H54 (cell line): ENCODE measurements at places on chromosomes 2 and 18.

- peak; percentile 30 for DNase-seq
These were observed 175.1 kb downstream of the GALNT1 start for GRCh38 chr18:35756506-35757117.

DNA sequence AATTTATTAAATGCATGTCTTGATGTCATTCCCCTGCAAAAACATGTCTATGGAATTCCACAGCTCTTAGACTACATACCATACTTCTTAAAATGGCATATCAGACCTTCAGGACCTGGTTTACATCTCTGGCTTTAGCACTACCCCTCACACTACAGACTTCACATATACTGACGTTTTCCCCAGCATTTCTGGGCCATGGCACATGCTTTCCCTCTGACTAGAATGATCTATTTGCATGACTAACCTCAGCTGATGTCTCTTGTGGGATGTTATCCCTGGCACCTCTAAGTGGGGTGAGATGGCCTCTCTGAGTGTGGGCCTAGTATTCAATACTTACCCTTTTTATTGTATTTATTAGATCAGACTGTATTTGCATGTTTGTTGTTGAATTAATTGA, 381.6 kb downstream of the ERBB4 start:
- DNase-seq = no peak

GRCh38 chr2:198042189-198042588, 237.8 kb downstream of the PLCL1 start:
- DNase-seq = no peak

- no peak for DNase-seq
These were observed 326.7 kb downstream of the METTL4 start for GRCh38 chr18:2244641-2245040.

- no peak for DNase-seq
These were observed 121.1 kb upstream of the TEX51 start for GRCh38 chr2:126777620-126777978.

DNA sequence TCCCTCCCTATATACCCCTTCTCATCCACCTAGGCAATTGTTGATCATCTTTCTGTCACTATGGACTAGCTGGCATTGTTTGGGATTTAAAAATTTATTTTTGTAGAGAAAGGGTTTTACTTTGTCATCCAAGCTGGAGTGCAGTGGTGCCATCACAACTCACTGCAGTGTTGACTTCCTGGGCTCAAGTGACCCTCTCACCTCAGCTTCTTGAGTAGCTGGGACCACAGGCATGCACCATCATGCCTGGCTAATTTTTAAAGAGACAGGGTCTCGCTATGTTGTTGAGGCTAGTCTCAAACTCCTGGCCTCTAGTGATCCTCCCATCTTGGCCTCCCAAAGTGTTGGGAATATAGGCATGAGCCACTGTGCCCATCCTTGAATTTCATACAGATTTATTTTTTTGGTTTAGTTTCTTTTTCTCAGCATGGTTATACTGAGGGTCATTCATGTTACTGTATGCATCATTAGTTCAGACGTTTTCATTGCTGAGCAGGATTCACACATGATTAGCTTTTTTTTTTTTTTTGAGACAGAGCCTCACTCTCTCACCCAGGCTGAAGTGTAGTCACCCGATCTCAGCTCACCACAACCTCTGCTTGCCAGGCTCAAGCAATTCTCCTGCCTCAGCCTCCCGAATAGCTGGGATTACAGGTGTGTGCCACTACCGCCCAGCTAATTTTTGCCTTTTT, 8.6 kb upstream of the PCARE start:
- DNase-seq = no peak

DNA sequence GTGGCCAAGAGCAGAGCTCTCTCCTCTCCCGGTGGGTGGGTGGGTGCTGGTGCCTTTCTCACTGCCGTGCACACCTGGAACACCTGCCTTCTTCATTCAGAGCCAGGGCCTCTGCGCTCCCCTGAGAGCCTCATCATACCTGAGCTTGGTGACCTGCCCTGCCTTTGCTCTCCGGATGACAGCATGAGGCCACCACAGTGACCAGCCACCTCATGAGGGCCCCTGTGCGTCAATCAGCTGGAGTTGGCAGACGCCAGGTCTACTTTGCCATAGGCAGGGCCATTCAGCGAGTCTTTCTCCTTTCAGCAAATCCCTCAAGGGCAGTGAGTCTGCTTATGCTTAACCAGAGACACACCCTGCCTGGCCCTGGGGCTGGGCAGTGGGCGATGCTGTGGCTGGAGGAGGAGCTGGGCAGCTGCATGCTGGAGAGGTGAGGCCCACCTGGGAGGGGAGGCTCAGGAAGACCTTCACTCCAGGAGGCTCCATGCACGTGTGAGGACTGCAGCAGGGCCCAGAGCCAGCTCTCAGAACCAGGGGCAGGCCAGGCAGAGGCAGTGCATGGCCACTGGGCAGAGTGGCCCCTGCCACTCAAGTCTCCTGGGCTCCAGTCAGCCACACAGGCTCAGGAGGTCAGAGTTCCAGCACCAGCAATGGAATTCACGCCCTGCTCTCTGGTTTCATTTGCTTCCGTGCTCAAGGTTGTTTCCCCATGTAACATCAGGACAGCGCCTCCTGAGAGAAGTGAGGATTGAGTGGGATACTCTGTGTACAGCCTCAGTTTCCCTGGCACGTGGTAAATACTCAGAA, 417.5 kb upstream of the MYT1L start:
- DNase-seq = no peak

- no peak for DNase-seq
These were observed 297.2 kb downstream of the NDUFA10 start for GRCh38 chr2:239727776-239728600.

GRCh38 chr2:124877141-124877577, 852.1 kb downstream of the CNTNAP5 start:
- no peak for DNase-seq

- no peak for DNase-seq
These were observed 81.6 kb downstream of the DDX1 start for GRCh38 chr2:15672961-15673918.

DNA sequence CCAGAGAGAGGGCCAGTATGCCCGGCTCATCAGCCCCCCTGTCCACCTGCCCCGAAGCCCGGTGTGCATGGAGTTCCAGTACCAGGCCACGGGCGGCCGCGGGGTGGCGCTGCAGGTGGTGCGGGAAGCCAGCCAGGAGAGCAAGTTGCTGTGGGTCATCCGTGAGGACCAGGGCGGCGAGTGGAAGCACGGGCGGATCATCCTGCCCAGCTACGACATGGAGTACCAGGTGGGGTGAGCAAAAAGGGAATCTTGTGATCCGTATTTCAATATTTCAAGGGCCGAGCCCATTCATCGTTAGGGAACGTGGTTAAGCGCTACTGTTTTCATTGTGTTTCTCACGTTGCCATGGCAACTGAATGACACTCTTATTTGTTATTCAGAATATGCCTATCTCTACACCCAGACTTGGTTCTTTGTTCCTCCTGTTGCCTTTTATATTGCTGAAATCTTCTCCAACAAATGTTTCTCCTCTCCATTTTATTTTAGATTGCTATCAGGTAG, 81.5 kb downstream of the NRP2 start:
- DNase-seq = no peak

DNA sequence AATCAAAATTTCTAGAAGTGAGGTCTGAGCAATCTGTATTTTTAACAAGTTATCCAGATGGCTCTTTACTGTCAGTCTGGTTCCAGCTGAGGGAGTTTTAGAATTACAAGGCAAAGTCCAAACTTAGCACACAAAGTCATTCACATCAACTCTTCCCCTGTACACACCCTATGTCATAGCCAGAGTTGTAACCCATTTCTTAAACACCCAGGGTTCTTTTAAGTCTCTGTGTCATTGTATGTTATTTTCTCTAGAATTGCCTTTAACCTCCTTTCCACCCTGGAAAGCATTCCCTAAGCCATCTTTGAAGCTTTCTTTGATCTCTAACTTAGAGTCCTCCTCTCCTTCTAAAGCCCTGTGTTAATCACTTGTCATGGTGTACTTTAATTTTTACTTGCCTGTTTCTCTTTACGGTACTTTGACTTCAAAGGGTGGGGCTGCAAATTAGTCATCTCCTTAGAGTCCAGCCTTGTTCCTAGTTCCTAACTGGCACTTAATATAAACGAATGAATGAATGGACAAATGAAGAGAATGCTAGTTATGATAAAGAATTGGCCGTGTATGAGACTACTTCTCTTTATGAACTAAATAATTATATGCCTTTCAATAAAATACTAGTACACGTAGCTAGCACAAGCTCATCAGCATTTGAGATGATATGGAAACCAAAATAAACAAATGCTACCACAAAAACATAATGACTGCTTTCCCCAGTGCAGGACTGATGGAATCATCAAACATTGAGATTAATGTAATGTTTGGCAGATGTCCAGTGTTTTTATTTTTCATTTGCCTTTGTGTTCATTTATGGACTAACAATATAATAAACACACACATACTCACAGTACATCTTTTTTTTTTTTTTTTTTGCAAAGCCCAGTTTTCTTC, 11.9 kb upstream of the ACTR3 start:
- DNase-seq = no peak

- DNase-seq = no peak
These were observed 759.4 kb downstream of the CBLN2 start for GRCh38 chr18:71784777-71785176.

GRCh38 chr2:101984656-101985055, 7.1 kb upstream of the IL1R2 start:
- no peak for DNase-seq

DNA sequence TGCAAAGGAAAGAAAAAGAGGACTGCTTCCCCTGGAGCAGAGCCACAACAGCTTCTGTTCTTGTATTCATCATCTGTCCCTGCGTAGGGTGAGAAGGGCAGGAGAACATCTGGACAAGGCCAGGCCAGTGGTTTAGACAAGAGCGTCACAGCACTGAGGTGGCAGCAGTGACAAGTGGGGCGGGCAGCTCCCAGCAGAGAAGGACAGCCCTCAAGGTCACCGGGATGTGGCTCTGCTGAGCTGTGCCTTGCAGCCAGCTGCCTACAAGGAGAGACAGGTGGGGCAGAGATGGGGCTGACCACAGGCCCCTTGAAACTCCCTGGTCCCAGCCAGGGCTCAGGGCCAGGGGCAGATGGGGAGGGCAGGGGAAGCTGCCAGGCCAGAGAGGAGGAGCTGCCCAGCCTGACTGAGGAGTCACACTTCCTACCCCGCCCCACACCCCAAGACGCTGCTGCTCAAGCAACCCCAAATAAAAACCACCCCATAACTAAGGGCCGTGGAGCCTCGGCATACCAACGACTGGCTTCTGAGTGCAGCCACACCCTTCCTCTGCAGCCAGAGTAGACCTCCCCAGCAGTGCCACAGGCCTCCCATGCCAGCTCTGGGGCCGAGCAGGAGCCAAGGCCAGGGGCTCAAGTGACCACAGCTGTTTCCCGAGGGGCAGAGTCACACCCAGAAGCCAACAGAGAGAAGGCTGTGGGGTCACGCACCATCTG, 5.4 kb downstream of the RAB11FIP5 start:
- peak; percentile 83 for DNase-seq

- DNase-seq = no peak
These were observed 29.2 kb downstream of the DYTN start for GRCh38 chr2:206688990-206689389.

DNA sequence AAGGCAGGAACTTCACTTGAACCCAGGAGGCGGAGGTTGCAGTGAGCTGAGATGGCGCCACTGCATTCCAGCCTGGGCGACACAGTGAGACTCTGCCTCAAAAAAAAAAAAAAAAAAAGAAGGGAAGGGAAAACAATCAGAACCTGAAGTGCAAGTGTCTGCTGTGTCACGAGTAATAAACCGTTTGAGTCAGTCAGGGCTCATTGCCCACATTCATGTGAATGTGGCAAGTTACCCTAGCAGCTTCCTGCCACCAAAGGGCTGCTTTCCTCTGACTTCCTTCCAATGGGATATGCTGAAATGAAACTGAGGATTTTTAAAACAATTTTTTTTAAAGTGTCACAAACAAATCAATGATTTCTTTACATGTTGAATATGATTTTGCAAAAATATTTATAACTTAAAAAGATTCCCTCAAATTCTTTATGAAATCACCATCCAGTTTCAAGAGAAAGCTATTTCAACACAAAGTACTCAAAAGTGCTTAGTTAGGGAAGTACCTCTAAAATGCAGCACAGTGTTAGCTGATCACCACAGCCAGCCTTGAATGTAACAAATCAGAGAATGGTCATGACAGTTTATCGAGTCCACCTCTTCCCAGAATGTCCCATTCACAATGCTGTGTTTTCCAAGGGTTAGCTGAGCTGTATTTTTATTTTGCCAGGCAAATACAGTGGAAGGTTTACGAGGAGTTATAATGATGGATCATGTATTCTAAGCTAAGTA, 36.4 kb downstream of the WDSUB1 start:
- peak; percentile 52 for DNase-seq

- DNase-seq = no peak
These were observed 25.6 kb downstream of the SERTAD2 start for GRCh38 chr2:64627860-64628841.

DNA sequence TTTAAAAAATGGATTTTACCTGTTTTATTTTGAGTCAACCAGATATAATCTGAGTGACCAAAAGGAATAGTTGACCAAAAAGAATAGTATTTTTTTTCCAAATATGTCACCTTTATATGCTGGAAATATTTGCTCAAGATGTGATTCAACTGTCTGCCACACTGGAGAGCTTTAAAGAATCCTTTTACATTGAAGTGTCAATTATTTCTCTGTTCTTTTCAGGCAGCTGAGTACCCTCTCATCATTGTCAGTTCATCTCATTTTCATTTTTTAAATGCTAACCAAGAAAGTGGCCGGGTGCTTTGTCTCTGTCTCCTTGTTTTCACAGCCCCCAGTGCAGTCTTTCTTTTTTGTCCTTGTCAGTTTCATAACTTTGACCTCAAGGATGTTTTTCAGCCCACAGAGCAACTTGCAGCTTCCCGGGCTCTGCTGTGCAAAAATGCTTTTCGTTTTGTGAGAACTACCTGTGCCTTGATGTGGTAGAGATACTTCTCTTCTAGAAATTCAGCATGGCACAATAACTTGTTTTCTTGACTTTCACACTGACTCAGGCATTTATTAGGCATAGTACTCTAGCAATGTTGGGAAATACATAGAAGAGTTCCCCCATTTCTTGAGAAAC, 23.4 kb upstream of the CERS6 start:
- no peak for DNase-seq

- no peak for DNase-seq
These were observed 266.4 kb upstream of the ETAA1 start for GRCh38 chr2:67130531-67131256.

DNA sequence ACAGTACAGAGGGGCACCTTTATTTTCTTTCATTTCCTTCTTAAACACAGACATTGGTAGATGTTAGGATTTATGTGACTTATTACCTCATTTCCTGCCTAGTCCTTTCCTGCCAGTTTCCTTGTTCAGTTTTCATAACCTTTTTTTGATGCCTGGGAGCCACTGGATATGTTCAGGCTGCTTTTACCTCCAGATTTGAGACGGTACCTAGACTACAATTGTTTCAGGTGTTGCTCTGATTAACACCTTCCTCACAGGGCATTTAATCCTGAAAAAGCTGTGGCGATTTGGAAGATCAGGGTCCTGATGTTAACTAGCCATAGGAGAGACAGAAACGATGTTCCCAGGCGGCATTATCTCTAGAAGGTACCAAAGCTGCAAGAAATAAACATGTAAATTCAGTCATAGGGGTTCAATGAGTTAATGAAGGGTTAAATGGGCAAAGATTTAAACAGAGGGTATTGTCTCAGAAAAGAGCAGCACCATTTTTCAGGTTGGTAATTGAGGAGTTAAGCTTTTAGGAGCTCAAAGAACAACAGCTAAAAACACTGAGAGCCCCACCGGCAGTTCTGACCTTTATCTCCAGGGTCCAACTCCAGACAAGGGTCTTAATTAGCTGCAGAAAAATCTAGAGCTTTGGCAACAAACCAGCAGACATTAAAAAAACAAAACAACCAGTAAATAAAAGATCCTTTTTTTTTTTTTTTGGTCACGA, 93.3 kb downstream of the HRH4 start:
- no peak for DNase-seq

GRCh38 chr2:134712299-134712698, 6.5 kb downstream of the TMEM163 start:
- peak; percentile 55 for DNase-seq
